NCI-H1092 treated with DMSO at 0.1 percent for 48 hours (cell line): ENCODE measurements at places on chromosomes 4 and X.

DNA sequence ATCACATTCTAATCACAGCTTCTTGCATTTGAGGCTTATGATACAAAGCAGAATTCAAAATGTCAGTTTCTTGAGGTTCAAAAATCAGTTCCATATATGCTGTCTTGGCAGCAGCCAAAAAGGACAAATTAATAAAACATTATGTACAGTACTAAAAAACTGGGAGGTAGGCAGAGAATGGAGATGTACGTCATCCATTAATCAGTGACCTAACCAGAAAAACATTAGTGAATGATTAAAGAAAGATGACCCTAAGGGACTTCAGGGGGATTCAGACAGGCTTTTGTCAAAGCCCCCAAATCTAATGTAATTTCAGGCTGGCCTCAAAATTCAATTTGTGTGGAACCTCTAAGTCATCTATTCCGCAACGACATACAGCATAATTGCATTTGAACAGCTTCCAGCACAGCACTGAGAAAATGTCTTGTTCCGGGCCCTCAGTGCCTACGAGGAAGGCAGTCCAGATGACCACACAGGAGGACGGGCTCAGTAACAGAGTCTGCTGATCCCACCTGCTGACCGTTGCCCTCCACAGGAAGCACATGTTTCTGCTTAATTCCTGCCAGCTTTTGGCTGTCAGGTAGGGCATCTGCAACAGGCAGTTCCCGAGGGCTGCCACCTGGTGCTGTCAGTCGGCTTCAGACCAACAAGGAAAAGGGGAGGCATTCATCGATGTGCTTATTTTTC, 83.8 kb upstream of the HHIP start:
- DNase-seq = no peak

DNA sequence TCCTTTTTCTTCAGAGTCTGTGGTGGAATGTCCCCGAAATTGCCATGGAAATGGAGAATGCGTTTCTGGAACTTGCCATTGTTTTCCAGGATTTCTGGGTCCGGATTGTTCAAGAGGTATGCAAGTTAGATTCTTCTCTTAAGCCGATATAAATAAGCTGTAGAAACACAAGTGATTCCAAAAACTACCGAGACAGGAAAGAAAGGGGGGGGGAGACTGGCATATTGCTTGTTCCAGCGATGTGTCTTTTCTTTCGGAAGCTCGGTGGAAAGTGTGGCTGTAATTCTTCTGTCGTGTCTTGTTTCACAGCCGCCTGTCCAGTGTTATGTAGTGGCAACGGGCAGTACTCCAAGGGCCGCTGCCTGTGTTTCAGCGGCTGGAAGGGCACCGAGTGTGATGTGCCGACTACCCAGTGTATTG, 236.9 kb downstream of the DCTD start:
- DNase-seq = no peak

GRCh38 chr4:107666134-107666533, 53.9 kb downstream of the PAPSS1 start:
- DNase-seq = no peak

- DNase-seq = no peak
These were observed 828.9 kb downstream of the GLUD2 start for GRCh38 chrX:121876305-121876704.

GRCh38 chr4:119136546-119136945, 914 bp downstream of the MYOZ2 start:
- DNase-seq = no peak

GRCh38 chrX:914206-914605, 283.6 kb downstream of the SHOX start:
- no peak for DNase-seq

GRCh38 chr4:154465085-154465484, 26.5 kb downstream of the DCHS2 start:
- DNase-seq = no peak

DNA sequence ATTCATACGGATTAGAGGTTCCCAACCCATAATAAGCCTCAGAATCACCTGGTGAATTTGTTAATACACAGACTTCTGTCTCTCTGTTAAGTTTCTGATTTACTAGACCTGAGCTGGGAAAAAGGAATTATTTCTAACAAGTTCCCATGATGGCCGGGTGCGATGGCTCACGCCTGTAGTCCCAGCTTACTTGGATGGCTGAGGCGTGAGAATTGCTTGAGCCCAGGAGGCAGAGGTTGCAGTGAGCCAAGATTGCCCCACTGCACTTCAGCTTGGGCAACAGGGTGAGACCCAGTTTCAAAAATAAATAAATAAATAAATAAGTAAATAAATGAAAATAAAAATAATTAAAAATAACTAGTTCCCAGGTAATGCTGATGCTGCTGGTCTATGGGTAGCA, 412.3 kb downstream of the GALNTL6 start:
- DNase-seq = no peak

DNA sequence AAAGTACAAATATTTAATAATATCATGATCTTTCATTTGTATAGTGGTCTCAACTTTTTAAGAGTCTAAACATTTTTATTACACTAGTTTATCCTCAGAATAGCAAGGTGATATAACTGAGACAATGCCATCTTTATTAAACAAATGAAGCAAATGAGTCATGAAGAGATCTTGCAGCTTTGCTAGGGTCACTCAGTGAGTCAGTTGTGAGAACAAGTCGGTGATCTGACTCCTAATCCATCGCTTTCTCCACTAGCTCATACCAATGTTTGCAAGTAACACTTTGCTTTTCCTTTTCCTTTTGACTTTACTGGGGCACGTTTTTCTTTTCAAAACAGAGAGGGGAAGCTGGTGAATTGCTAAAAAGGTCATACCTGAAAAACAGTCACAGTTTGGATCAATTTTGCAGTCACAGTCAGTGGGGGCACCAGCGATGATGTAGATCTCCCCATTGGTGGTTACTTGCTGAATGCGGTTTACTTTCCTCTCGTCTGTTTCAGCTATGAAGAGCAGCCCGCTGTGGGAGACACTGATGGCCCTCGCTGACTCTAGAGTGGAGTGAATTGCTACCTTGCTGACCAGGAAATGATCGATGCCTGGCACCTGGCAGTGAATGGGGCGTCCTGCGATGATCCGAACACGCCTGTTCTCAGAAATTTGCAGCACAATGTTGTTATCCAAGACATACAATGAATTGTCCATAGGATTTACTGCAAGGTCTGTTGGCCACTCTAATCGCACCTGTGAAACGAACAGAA, 75.7 kb downstream of the SH2D1A start:
- DNase-seq = no peak

DNA sequence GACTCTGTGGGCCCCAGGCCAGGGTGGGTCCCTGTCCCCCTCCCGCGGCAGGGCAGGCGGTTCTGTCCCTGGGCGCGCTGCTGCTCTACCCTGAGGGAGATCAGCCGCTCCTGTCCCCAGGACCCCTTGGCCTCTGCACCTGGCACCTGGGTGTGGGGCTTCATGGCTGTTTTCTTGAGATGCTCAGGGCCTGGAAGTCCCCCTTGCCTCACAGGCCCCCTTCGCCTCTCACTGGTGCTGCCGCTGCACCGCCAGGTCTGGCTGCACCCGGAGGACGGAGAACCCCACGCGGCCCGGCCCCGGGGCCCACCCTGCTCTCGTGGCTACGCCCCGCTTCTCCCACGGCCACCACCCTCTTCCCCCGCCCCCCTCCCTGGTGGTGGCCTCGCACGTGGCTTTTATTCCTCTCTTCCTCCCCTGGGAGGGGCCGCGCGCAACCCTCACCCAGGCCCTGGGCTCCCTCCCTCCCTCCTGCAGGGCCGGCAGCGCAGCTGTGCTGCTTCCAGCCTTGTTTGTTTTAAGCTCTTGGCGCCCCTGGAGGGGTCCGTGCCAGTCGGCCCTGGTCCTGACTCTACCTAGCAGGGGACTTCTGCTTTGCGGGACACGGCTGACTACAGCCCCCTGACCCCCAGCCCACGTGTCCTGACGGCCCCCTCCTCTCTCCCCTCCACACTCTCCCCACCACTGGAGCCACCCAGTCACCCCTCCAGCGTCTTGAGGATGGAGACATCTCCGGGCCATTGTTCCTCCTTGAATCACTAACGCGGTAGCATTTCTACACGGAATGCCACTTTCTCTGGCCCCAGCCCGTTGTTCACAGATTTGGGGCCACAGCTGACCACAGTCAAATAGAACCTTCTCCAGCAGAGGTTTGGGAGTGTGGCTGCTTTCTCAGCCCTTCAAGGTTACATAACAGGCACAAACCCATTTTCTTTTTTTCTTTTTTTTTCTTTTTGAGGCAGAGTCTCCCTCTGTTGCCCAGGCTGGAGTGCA, 20.6 kb upstream of the CLDN24 start:
- no peak for DNase-seq

DNA sequence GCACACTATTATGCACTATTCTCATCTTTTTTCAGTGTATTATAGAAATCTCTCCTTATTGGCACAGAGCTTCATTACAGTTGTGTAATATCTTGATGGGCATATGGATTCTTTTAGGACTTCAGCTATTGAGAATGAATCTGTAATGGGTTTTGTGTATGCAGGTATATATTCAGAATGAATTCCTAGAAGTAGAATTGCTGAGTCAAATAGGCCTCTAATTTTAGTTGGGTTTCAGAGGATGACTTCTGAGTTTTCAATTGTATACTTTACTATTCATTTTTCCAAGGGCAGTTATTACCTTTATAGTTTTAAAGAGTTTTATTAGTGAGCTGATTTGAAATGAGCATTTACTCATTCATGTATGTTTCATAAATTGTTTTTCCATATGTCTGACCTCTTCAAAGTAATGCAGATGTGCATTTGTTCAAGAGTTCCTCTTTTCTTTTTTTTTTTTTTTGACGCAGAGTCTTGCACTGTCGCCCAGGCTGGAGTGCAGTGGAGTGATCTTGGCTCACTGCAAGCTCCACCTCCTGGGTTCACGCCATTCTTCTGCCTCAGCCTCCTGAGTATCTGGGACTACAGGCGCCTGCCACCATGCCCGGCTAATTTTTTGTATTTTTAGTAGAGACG, 19.5 kb downstream of the CASP6 start:
- DNase-seq = no peak

DNA sequence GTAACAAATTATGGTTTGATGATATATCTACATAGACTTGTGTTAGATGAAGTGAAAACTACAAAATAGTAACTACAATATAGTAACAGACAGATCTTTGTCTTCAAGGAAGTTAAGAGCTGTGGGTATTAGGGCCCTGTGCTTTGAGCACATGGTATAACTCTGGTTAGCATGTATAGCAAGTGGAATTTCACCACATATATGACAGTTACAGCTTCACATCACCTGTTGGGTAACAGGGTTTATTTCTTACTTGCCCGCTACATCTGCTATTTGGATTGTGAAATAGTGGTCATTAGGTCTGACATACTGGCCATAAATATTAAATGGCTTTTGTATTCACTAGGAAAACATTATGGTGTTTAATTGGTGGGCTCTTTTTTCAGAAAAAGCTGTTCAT, 20.2 kb downstream of the OFD1 start:
- no peak for DNase-seq
